ENCODE measurements at places on chromosomes 6 and 20.

GRCh38 chr6:36357872-36358225 lies 21.2 kb upstream of the BNIP5 start:
- no peak for DNase-seq

GRCh38 chr6:142401838-142402237 lies 100.0 kb downstream of the ADGRG6 start:
- no peak for DNase-seq

GRCh38 chr20:50968289-50968688 lies 9.7 kb downstream of the MOCS3 start:
- DNase-seq = no peak

GRCh38 chr6:53651205-53651763 lies 14.3 kb downstream of the KLHL31 start:
- DNase-seq = no peak

DNA sequence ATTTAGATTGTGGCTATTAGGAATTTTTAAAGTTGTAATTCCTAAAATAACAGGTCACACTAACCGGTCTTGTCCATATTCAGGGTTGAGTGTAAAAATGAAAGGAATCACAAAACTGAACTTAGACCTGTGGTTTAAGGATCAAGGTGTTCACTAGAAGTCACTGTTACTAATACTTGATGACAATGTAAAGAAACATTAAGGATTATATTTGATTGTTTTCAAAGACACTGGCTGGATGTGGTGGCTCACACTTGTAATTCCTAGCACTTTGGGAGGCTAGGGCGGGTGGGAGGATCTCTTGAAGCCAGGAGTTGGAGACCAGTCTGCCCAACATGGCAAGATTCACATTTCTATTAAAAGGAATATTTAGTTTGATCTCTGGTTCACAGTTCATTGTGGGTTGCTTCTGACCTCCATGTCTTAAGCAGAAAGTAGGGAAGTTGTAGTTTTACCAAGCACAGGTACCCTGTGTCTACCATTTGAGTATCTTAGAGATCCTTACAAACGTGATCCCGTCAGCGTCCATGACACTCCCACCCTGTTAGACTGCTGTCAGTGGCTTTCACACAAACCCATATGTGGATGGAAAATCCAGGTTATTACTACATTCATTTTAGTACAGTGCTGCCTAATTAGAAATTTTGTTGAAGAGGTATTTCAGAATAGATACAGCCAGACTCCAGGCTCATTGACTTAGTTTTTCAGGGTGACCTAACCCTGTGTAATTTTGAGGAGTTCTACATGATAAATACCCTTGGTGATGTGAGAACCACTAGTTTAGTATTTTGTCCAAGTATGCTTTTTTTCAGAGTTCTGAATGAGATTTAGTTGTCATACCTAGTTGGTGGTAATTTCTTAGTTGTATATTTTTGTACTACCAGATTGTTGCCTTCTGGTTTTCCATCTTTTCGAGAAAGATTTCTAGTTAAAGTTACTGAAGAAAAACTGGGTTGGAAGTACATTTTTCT lies 10.2 kb downstream of the SRSF3 start:
- no peak for DNase-seq
